Activated naive CD8-positive, alpha-beta T cell treated with anti-CD3 and anti-CD28 coated beads for 36 hours (primary cell): ENCODE measurements at places on chromosomes 2 and 18. TPM values are rescaled to one million over a fixed set of nuclear protein-coding genes. Genes with fewer than 3 reads are reported as not detected.
A peak's percentile ranks its signal among the peaks of the same experiment; 100 is the strongest.

- no peak overlapping the region for H3K4me3 ChIP-seq
- DNase-seq = peak; percentile 68
- no peaks in the 10 kb centered on the region for H3K36me3 ChIP-seq
- H3K27ac ChIP-seq = no peak overlapping the region
These were observed 14.6 kb downstream of the TNS1 start for GRCh38 chr2:217988014-217988839.

DNA sequence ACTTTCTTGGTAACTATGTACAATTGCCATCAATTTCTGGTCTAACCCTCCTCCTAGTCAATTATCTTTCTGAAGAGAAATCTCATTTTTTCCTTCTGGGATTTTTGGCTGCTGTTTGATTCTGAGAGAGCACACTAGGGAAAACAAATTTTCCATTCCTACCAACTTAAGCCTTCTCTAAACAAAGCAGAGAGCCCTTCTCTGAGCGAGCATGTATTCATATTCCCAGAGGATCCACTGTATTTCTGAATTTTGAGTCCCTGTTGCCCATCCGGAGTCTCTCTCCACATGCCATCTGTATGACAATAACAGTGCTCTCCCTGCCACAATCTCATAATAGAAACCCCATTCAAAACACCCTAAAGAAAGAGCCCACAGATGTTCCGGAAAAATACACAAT, 78.5 kb downstream of the MAIP1 start:
- peaks cover 11% of the 10 kb centered on the region for H3K27me3 ChIP-seq
- no peaks in the 10 kb centered on the region for H3K36me3 ChIP-seq
- DNase-seq = no peak
- H3K27ac ChIP-seq = no peak overlapping the region
- H3K4me1 ChIP-seq = no peaks in the 10 kb centered on the region

GRCh38 chr2:28276076-28276618, 116.5 kb upstream of the FOSL2 start:
- no peak overlapping the region for H3K27ac ChIP-seq
- DNase-seq = no peak
- H3K27me3 ChIP-seq = no peaks in the 10 kb centered on the region
- H3K36me3 ChIP-seq = peaks cover 7% of the 10 kb centered on the region
- peaks cover 17% of the 10 kb centered on the region for H3K4me1 ChIP-seq
- H3K4me3 ChIP-seq = no peak overlapping the region

DNA sequence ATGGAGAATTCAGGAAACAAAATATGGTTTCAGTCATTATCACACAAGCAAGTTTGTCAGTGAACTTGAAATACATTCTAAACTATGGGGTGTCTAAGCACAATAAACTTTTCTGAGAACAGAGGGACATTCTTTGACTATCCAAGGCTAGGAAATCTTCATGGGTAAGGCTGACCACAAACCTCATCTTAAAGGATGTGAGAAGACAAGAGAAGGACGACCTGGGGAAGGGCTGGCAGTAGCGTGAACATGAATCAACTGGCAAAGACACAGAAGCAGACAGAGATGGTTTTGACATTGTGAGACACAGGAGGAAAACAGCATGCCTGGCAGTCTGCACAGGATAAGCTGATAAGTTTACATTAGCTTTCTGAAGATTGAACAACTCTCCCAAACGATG, 752.4 kb upstream of the SLC8A1 start:
- H3K4me3 ChIP-seq = no peak overlapping the region
- H3K4me1 ChIP-seq = no peaks in the 10 kb centered on the region
- no peaks in the 10 kb centered on the region for H3K27me3 ChIP-seq
- no peak for DNase-seq

ZNF396 gene
- 0.99 TPM for total RNA-seq

SMIM21 gene
- total RNA-seq = not detected
